ENCODE measurements at places on chromosomes 1 and 21. TPM values are rescaled to one million over a fixed set of nuclear protein-coding genes. Genes with fewer than 3 reads are reported as not detected.

HMGN2 gene
- polyA plus RNA-seq = 278 TPM

SPRR2F gene
- not detected for polyA plus RNA-seq

CRYBG2 gene
- polyA plus RNA-seq = not detected

TMEM81 gene
- polyA plus RNA-seq = 2.7 TPM

LAPTM5 gene
- polyA plus RNA-seq = 0.53 TPM

COL18A1 gene
- 37.0 TPM for polyA plus RNA-seq

SMPDL3B gene
- 0.07 TPM for polyA plus RNA-seq

CFAP141 gene
- not detected for polyA plus RNA-seq

TGFB2 gene
- 10.2 TPM for polyA plus RNA-seq

LCK gene
- not detected for polyA plus RNA-seq

TEKT2 gene
- 0.12 TPM for polyA plus RNA-seq

Data from AG04450 (cell line).